T-helper 22 cell (primary cell): ENCODE measurements at places on chromosomes 3 and 15.

- no peak for DNase-seq
Measured at GRCh38 chr15:98651036-98651481, 2.7 kb downstream of the IGF1R start.

DNA sequence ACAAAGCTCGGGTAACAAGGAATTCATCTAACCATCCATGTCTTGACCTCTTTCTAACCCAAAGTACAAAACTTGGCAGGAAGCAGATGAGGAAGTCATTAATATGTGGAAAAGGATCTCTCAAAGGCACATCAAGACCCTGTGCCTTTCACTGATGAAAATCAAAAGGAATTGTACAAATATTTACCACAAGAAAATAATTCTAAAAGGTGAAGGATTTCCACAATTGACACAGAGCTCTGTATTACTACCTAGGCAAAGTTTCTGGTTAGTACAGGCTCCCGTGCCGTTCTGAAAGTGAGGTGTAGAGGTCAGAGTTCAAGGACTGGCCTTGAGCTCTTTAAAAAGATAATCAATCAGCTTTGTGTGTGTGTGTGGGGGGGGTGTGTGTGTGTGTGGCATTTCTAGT, 239.7 kb upstream of the ICE2 start:
- DNase-seq: no peak

DNA sequence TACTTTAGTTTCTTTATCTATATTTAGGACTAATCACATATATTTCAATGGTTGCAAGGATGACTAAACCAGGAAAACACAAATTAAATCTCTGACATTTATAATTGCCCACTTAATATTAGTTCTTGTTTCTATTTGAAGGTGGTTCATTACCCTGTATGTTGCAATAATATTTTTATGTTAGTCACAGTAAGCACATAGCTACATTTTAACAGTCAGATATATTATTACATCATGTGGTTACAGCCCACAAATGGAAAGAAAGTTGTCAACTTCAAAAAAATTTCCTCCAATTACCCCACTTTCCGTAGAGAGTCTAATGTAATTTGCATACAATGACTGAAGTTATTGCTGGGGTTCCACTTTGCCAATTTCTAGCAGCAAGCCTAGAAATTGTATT, 114.6 kb downstream of the TUSC7 start:
- no peak for DNase-seq

DNA sequence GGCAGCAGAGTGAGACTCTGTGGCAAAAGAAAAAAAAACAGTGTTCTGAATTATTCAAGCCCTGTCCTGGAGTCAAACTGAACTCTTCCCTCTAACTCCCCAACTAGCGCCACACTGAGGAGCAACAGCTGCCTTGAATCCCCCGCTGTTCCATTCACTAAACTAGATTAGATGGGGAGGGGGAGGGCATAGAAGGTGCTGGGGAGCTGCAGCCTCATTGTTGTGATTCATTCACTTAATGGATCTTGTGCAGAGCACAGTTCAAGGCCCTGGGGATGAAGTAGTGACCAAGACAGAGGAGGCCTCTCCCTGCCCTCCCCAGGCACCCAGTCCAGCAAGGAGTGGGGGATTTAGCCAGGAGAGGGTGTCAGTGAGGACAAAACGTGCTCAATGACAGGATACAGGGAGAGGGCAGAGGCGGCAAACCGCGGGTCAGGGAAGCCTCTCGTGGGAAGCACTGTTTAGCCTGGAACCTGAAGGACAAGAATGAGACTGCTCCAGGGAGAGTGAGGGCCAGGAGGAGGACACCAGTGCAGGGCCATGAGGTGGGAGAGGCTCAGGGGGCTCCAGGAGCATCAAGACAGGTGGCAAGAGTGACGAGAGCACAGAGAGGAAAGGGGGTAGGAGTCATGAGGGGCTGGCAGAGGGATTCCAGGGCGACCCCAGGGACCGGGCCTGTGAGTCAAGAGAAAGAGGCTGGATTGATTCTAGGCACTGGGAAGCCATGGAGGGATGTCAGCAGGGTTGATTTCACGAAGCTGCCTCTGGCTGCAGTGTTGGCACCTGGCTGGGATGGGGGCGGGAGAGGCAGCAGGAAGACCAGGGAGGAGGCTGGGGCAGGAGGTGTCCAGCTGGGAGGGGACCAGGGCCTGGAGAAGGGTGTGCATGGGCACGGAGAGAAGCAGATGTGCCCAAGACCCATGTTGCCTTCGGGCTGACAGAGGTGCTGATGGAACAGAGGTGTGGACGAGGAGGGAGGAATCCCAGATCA, 31.4 kb downstream of the ALS2CL start:
- no peak for DNase-seq

- no peak for DNase-seq
Measured at GRCh38 chr15:92028389-92028724, 174.8 kb downstream of the SLCO3A1 start.

GRCh38 chr3:42505849-42506410, 3.5 kb downstream of the VIPR1 start:
- no peak for DNase-seq

GRCh38 chr3:98553021-98553563, 21.3 kb downstream of the GPR15 start:
- no peak for DNase-seq

- no peak for DNase-seq
Measured at GRCh38 chr3:8519156-8519555, 17.5 kb downstream of the LMCD1 start.

- DNase-seq: no peak
Measured at GRCh38 chr3:156227704-156228103, 107.3 kb downstream of the KCNAB1 start.

GRCh38 chr15:79466488-79466887, 34.4 kb downstream of the MINAR1 start:
- DNase-seq: no peak

- no peak for DNase-seq
Measured at GRCh38 chr3:194476784-194477183, 10.0 kb downstream of the ATP13A3 start.

- DNase-seq: no peak
Measured at GRCh38 chr3:66260431-66260830, 39.6 kb downstream of the SLC25A26 start.

DNA sequence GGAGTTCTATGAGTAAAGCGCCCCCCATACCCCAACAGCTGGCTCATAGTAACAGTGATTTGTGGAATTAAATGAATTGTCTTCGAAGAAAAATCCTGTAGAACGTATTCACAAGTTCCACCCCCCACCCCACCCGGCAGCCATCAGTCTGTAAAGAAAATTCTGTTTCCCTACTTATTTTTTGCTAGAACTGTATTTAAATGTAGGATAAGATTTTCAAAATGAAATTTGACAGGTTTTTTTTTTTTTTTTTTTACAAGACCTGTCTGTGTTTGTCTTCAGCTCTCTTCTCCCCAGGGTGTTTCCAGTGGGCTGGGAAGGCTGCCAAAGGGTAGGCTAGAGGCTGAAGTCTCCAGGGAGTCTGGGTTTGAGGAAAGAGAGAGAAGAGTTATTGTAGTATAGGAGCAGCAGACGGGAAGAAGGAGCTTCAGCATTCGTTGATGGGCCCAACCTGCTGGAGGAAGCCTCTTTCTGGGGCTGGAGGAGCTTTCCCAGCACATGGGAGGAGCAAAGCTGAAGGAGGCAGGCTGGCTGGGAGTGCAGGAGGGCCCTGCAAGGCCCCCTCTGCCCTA, 130.6 kb upstream of the SEMA6D start:
- no peak for DNase-seq

DNA sequence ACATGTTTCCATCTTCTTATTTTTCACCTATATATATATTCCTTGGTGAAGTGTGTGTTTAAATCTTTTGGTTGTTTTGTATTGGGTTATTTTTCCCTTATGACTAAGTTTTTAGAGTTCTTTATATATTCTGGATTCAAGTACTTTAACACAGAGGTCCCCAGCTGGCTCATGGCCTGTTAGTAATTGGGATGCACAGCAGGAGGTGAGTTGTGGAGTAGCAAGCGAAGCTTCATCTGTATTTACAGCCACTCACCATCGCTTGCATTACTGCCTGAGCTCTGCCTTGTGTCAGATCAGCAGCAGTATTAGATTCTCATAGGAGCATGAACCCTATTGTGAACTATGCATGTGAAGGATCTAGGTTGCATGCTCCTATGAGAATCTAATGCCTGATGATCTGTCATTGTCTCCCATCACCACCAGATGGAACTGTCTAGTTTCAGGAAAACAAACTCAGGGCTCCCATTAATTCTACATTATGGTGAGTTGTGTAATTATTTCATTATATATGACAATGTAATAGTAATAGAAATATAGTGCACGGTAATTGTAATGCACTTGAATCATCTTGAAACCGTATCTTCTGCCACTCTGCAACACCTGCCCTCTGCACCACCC, 151.6 kb downstream of the RSRC1 start:
- DNase-seq: no peak
